ENCODE measurements at places on chromosomes 4 and X. TPM values are rescaled to one million over a fixed set of nuclear protein-coding genes. Genes with fewer than 3 reads are reported as not detected.

GRCh38 chr4:75916091-75916661 lies 13.9 kb upstream of the PPEF2 start:
- no peak for DNase-seq

DNA sequence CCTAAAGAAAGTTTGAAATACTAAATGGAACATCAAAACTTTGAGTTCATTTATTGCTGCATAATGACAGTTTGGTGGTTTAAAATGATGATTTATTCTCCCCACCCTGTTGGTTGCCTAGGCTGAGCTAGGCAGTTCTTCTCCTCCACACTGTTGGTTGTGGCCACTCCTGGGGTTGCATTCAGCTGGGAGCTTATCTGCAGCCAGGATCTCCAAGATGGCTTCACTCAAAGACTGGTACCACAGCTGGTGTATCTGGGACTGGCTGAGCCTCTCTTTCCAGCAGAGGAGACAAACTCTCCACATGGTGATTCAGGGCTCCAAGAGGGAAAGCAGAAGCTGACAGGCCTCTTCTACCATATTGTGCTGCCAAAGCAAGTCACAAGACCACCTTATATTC lies 33.1 kb downstream of the MSL3 start:
- no peak for DNase-seq

DNA sequence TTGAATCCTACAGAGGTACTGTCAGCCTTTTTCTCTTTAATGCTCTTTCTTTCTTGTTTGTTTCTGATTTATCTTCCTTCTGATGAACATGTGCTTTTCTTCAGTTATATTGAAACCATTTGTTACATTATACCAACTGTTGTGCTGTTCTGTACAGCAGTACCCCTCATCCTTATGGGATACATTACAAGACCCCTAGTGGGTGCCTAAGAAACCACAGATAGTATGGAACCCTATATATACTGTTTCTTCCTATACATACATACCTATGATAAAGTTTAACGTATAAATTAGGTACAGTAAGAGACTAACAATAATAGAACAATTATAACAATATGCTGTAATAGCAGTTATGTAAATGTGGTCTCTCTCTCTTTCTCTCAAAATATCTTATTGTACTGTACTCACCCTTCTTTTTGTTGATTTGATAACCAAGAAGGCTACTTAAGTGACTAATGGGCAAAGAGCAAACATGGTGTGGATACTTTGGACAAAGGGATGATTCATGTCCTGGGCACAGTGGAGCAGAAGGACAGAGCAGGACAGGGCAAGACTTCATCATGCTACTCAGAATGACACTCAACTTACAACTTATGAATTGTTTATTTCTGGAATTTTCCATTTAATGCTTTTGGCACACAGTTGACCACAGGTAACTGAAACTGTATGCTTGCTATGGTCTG lies 10.7 kb upstream of the YIPF7 start:
- no peak for DNase-seq

Gene MAGEA1
- total RNA-seq, result not detected

Gene RHOXF2B
- total RNA-seq, result not detected

Gene SLC26A1
- total RNA-seq, result 2.0 TPM

Gene SOX3
- not detected for total RNA-seq

Gene TLR8
- total RNA-seq, result 0.37 TPM

Gene MAGEA11
- not detected for total RNA-seq

Gene CSN3
- not detected for total RNA-seq

Gene MEPE
- total RNA-seq, result not detected
